ENCODE measurements at places on chromosomes 11 and 22.

DNA sequence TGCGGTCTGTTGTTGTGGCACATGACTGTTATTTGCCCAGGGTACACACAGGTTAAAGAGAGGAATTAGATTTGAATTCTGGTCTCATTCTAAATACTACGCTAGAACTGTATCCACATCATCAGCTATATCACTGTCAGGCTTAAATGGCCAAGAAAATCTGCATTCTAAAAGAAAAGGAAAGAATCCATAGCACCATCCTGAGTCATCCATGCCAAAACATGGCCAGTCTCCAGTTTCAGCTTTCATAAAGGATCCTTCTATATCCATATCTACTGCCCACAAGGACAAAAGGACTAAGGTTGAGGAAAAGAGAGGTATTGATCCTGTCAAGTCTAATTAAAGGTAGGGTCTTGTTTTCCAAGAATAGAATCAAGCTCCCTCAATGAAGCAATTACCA, 73.6 kb upstream of the GDPD4 start:
- no peak for DNase-seq

DNA sequence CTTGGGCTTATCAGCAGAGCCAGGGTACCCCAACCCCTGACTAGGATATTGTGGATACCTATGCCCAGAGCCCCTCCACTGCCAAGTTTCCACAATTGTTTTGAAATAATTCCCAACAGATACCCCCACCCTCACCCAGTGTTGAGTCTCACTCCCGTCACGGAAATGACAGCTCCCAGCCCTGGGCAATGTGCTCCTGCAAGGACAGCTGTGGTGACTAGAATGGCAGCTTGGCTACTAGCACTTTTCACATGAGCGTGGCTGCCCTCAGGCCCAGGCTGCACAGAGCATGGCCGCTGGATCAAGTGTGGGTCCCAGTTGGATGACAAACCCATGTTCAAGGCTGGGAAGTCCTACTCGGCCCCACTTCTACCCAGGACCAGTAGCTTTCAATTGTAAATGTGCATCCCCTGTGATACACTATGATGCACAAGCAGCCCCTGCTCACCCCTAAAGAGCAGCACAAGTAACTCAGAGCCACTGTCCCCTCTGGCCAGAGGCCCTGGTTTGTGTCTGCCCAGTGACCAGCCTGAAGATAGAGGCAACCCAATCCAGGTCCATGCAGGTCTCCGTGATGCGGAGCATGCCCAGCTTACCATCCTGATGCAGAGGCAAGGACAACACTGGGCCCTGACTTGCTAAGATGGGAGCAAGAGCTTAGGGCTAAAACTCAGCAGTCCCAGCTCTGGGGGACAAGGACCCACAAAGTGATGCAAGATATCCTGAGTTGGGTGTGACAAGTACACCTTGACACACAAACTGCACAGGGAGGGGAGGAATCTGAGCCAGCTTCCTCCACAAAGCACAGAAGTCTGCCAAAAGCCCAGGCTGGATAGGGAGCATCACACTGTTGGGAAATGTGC, 13.2 kb downstream of the KCNQ1OT1 start:
- no peak for DNase-seq

DNA sequence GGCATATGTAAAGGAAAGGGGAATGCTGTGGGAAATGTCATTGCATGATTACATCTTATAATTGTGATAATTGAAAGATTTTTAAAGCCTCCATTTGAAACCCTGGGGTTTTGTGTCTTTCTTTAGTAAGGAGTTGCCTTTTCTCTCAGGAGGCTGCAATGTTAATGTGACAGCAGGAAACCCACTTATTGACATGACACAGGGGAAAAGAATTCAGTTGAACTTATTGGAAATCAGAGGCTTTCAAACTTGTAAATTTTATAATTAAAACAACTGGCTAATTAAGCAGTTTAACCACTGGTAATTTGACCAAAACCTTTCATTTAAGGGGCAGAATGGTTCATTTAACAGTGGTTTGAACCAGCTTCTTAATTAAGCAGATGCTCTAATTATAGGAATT, 31.2 kb downstream of the MRPL48 start:
- DNase-seq: no peak

- no peak for DNase-seq
Observed at GRCh38 chr11:70654016-70654415, 255.7 kb downstream of the CTTN start.

DNA sequence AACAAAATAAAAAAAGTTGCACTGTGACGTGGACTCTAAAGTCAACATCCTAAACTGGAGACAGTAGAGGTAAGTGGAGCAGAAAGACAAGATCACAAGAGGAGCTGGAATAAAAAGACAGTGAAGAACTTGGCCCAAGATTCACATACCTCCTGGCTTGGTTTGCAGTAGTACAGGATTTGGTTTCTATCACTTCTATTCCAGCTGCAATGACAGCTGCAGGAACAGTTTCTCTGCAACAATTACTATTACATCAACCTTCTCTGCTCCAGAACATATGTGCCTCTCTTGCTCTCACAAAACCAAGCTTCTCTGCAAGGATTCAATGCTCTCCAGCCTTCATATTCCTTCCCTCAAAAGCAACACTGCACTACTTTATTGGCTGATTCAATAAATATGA, 7.8 kb upstream of the KDM2A start:
- DNase-seq: no peak
